ENCODE measurements at places on chromosomes 16 and 17.

- no peak for ATAC-seq
Measured at GRCh38 chr16:67027046-67027445, 1.9 kb upstream of the CBFB start.

DNA sequence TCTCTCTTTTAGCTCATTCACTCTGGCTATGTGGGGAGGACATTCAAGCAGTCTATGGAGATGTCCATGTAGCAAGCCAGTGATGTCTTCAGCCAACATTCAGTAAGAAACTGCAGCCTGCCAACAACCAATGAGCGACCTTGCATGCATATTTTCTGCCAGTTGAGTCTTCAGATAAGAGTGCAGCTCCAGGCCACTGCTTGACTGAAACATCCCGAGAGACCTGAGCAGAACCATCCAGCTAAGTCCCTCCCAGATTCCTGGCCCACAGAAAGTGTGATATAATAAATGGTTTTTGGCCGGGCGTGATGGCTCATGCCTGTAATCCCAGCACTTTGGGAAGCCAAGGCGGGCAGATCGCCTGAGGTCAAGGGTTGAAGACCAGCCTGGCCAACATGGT lies 10.5 kb upstream of the C17orf58 start:
- ATAC-seq = no peak

DNA sequence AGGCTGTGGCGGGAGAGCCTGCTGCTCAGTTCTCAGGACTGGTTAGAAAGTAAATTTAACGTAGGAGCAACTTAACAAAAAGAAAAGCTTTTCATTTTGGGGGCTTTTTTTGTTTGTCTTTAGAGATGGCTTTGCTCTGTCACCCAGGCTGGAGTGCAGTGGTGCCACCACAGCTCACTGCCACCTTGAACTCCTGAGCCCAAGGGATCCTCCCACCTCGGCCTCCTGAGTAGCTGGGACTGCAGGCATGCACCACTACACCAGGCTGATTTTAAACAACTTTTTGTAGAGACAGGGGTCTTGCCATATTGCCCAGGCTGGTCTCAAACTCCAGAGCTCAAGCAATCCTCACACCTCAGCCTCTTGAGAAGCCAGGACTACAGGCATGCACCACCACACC lies 205.0 kb downstream of the RPTOR start:
- ATAC-seq = no peak

DNA sequence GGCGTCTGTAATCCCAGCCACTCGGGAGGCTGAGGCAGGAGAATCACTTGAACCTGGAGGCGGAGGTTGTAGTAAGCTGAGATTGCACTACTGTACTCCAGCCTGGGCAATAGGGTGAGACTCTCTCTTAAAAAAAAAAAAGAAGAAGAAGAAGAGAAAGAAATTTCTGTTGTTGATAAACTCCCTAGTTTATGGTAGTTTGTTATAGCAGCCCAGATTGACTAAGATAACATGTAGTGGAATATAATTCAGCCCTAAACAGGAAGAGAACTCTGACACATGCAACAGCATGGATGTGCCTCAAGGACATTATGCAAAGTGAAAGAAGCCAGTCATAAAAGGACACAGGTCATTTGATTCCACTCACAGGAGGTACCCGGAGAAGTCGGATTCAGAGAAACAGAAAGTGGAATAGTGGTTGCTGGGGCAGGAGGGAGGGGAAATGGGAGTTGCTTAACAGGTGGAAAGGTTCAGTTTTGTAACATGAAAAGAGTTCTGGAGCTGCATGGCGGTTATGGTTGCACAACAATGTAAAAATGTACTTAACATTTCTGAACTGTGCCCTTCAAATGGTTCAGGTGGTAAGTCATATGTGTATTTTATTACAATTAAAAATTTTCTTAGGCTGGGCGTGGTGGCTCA lies 26.0 kb upstream of the PRM1 start:
- no peak for ATAC-seq

DNA sequence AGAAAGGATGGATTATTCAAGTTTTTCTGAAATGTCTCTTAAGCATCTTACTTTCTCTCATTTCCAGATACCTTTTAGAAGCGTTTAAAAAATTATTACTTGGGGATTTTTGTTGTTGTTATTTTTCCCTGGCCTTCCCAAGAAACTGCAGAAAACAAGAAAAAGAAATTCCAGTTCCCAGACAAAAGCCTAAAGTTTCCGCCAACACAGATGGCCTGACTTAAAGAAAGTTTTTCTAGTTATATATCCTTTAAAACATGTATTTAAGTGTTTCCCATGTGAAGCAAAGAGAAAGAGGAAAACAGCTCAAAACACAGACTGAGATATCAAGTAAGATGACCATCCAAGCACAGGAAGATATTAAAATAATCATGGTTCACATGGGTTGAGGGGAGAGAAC lies 401.7 kb upstream of the MAF start:
- no peak for ATAC-seq

DNA sequence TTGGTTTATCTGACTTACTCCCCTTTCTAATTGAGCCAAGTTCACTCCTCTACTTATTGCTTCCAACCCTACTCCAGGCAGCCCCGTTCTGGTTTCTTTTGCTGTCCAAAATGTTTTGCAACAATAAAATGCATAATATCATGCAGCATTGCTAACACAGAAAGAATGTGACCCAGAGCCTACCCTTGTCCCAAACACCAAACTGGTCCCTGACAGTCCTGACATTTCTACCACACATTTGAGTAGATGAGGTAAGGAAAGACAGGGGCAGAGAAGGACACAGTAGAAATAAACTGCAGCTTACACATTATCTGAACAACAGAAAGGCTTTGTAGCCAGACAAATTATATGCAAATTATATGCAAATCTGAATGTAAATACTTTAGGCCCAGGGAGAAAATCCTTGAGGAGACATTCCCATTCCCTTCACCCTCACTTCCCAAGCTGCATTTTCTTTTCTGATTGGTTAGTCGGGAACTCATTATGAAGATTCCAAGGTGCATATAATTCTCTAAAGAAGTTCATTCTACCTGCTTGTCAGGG lies 31.6 kb downstream of the SOX9 start:
- ATAC-seq = peak; percentile 36

DNA sequence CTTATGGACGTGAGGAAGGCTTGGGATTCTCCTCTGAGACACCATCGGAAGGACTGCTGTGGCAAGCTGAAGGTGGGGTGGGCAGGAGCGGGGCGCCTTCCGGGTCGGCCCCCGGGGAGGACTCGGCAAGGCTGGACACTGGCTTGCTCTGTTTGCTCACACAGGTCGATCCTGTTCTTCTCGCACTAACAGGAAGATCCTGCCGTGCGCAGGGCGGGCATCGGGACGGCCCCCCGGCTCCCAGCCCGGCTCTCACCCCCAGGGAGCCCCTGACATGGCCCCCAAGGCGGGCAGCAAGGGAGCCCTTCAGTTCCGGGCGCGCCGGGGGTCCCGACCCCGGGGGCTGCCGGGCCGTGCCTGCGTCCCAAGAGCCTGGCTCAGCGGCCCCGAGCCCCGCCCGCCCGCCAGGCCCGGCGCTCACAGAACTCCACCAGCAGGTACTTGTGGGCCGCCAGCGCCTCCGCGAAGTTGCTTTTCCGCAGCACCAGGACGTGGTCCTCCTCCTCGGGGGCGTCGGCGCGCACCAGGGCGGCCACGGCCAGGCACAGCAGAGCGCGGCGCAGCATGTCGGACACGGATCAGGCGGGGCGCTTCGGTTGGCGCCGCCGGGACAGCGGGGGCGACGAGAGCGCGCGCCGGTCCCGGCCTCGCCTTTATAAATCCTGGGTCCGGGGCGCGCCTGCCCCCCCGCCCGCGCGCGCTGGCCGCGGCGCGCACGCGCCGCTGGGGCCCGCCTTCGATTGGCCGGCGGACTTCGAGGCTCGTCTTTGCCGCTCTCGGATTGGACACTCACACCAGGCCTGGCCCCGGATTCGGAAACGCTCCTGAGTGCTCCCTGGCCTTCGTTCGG lies at the start of gene P4HB:
TSS of gene P4HB (minus strand) at position 630 of the 850 bp plus-strand sequence. CDS start at position 566, 64 bp downstream.
- ATAC-seq = no peak
